ENCODE measurements at places on chromosomes 11 and 22.

DNA sequence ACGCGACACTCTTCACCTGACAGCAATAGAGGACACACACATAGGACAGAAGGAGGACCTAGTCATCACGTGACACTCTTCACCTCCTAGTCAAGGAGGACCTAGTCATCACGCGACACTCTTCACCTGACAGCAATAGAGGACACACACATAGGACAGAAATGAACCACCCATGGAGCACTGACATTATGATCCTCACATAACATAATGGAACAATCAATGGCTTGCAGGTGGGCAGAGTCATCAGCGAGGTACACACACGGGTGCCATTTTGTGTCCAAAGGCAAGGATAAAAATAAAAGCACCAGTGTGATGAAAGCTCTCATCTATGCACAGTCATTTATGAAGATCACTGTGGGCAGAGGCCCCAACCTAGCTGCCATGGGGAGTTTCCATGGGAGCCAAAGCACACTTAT is 354.7 kb downstream of the LARGE1 start:
- DNase-seq: peak; percentile 69

- no peak for DNase-seq
These were observed 656.3 kb downstream of the NTM start for GRCh38 chr11:132026746-132027145.

DNA sequence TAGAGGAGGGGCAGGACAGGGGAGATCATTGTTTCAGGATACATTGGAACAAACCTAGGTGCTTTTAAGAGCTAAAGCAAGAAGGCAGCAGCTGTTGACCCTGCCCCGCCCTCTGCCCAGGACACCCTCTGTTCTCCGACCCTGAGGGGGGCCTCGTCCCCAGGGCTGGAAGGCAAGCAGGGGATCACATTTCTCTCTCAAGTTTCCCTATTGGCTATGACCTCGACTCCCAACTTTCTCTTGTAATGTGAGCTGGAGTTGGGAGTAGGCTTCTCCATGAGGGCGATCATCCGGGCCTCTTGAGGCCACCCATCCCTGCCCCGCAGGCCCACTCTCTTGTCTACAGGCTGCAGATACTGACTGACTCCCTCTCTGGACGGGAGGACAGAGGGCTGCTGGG is 37.7 kb downstream of the DSCAML1 start:
- peak; percentile 57 for DNase-seq

DNA sequence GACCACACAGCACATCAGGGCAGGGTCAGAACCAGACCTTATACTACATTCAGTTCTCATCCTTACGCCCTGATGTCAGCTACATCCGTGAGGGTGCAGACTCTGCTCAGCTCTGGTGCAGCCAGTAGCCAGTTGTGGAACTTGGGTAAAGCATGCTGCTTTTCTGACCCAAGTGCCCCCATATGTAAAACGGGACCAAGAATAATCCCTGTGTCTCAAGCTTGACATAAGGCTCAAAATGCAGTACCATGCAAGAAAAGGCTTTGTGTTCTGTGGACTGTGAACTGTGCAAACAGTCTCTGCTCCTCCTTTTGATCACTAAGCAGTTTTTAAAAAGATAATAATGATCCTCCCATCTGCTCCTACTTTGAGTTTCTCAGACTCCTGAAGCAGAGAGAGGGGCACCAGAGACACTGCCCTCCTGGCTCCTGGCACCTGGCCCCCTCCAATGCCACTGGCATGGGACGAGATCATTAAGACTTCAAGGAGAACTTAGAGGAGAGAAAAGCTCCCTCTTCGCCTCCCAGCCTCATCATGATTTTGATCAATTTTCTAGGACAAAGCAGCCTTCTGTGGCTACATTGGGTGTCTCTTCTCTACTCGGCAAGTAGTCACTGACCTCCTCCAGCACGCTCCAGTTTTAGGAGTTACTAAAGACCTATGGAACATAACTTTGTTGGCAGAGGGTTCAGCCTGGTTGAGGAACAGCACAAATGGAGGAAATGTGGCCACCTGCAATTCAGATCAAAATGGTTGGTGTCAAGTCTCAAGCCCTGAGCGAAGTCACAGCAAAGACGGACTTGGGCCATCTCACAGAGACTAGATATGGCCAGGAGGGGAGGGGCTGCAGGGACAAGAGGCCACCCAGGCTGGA is 23.9 kb downstream of the IL10RA start:
- DNase-seq: no peak

- DNase-seq: peak; percentile 50
These were observed 123.5 kb upstream of the PARVA start for GRCh38 chr11:12253843-12254281.

DNA sequence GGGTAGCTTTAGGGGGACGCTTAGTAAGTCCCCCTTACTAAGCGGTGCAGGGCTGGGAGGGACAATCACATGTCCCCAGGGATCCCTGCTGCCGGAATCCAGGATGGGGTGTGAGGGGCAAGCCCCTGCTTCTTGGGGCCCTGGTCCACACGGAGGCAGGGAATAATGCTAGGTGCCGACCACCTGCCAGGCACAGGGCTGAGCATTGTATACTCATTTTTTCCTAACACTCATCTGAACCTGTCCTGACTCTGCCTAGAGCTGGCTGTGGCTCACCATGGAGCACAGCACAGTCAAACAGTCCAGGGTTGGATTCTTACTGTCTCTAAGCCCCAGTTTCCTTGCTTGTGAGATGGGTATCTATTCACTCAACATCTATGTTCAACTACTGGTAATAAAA is 1.4 kb upstream of the LTBP3 start:
- DNase-seq: no peak

DNA sequence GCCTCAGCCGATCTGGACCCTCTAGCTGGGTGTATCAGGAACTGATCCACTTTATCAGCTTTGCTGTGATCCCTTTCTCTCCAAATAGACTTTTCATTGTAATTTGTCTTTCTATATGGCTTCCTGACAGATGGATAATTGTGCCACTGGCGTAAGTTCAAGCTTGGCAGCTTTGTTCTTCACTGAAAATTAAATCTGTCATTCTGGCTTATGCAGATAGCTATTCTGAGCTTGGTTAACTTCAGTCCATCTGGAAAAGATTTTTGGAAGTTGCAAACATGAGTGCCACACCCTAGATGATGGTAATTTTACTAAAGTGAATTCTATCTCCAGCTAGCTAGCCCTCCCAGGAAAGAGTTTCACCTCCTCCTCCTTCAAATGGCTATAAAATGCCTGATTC is 8.1 kb downstream of the OR5A2 start:
- DNase-seq: no peak

DNA sequence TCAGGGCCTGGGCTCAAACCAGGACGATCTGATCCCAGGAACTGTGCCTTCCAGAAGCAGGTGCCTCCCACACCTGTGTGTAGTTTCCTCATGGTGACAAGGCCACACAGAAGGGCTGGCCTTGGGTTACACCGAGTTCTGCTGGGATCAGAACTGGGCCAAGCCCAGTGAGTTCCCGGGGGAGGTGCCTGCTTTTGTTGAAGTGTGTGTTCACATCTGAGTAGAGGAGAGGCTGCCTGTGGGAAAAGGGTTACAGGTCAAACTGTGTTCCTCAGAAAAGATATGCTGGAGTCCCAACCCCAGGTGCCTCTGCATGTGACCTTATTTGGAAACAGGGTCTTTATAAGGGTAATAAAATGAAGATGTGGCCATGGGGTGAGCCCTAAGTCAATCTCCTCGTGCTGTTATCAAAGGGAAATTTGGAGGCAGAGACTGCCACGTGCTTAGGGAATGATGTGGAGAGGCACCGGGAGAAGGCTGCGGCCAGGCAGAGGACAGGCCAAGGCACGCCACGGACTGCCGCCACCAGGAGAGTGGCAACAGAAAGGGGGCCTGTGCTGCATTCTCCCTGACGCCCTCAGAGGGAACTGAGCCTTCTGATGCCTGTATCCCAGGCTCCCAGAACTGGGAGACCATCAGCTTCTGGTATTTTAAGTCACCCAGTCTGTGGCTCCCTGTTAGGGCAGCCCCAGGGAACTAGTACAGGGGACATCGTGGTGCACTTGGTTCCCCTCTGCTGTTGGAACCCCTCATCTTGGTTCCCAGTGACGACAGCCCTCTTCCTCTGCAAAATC is 158.8 kb downstream of the CACNA1I start:
- no peak for DNase-seq

DNA sequence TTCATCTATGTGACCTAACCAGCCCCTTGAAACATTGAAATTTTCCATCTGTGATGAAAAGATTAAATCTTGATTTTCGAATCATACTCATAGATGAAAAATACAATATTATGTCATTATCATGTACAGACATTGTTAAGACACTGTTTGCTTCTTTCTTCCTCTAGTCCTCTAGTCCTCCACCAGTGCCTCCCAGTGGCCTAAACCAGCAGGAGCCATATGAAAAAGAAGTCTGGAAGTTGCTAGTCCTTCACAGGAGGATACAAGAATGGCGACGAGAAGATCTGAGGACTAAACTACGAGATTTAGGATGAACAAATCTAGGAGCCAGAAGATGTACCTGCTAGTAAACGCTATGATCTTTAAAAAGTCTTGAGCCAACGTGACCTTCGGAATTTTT is 134.1 kb downstream of the SLC17A6 start:
- DNase-seq: no peak

- DNase-seq: no peak
These were observed 59.0 kb downstream of the MYH9 start for GRCh38 chr22:36328635-36329253.

DNA sequence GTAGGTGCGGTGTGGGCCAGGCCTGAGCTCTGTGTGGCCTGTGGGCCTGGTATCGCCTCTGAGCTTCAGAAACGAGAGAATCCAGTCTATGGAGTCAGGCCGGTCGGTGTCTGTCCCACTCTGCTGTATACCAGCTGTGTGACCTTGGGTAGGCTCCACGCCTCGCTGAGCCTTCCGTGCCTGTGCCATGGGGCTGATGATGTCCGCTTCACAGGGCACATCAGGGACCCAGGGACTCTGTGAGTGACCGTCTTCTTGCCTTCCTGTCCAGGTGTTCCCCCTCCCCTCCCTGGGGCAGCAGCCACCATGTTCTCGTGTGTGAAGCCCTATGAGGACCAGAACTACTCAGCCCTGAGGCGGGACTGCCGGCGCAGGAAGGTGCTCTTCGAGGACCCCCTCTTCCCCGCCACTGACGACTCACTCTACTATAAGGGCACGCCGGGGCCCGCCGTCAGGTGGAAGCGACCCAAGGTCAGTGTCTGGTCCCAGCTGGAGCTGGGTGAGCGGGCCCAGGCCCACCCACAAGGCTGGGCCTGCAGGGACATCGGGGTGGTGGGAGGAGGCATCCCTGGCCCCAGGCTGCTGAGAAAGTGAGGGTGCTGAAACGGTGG is 17.9 kb downstream of the CAPN5 start:
- no peak for DNase-seq

DNA sequence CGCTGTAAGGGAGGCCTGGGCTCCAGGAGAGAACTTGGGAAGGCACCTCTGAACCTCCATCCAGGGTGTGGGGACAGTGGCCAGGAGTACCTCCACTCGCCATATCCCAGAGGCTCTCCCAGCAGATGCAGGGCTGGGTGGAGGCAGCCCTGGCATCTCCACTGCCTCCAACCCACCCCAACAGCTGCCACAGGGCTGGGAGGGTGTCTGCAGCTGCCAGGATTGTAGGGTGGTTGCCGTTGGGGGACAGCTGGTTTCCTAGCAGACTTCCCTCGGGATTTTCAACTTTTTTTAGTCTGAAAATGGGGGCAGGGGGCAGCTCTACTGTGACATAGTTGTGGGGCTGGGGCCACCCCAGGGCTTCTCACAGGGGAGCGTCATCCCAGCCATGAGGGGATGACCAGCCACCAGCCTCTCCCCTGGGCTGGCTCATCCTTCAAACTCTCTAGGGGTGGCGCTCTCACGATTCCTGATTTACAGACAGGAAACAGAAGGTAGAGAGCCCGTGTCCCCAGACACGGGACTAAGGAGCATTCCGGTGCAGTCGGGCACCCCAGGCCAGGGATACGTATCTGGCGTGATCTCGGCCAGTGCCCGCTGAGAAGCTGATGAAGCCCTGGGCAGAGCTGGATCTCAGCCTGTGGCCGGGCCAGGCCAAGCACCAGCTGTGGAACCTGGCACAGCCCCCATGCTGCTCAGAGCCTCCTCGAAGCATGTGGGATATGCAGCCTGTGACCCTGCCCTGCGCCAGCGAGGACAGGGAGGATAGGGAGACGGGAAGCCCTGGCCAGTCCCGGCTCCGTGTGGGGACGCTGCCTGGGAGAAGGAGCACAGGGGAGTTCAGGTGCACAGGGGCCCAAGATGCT is 9.9 kb downstream of the PRR5 start:
- no peak for DNase-seq

DNA sequence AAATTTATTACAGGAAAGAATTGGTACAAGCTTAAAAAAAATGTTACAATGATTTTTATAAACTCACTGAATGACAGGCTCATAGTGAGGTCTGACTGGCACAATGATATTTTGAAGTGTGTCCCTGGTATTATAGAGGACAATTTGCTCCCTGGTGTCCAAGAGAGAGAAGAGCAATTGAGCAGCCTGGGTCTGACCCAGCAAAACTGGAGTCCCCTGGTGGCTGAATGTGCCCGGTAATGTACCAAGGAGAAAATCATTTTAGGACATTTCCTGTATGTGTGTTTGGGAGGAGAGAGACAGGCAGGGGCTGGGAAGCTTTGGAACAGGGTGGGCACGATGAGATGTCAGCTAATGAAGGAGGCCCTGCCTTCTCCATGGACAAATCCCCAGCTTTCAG is 125.3 kb downstream of the APOL5 start:
- DNase-seq: no peak
